Fibroblast of skin of scalp (primary cell): ENCODE measurements at places on chromosomes 6 and 20.

- no peak for DNase-seq
These were observed 1.4 kb upstream of the HLA-DMA start for GRCh38 chr6:32954267-32954666.

- peak; percentile 75 for DNase-seq
These were observed 40.0 kb upstream of the KCNK16 start for GRCh38 chr6:39362487-39362865.

- no peak for DNase-seq
These were observed 48.8 kb downstream of the NOX3 start for GRCh38 chr6:155406801-155407200.

GRCh38 chr6:2225422-2226392, 19.7 kb downstream of the GMDS start:
- peak; percentile 15 for DNase-seq

DNA sequence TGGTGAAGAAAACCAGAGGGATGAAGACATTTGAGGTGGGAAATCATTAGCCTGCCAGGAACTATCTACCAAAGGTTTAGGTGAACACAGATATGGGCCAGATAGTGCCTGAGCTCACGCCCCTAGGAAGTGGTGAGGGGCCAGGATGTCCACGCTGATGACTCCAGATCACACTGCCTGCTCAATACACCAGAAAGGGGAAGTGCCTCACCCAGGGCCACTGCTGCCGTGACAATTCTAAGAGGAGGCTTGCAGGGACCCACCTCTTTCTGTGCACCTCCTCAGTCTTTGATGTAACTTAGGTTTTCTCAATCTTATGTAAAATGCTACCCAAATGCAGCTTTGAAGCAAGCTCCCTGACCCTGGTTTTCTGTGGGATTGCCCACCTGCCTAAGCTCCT, 5.4 kb upstream of the RAB44 start:
- no peak for DNase-seq

- no peak for DNase-seq
These were observed 21.0 kb downstream of the ZMYND8 start for GRCh38 chr20:47335251-47336128.

DNA sequence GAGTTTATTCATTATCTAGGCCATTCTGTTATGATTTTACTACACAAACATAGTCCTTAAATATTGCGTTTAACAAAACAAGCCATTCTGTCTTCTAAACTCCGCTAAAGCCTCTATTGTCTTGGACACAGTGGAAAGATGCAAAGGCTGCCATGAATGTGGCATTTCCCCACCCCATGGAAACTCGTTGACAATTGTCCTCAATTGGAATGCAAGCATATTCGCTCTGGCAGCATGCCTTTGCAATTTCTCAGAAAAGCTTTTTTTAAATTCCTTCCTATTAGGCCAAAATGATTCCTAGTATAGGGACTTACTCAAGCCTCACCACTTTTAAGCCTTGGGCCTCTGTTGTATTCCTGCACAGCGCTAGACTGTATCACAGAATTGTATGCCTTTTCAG, 22.8 kb downstream of the OR2A4 start:
- peak; percentile 8 for DNase-seq

- DNase-seq = no peak
These were observed 99.0 kb upstream of the PREP start for GRCh38 chr6:105501826-105502344.

DNA sequence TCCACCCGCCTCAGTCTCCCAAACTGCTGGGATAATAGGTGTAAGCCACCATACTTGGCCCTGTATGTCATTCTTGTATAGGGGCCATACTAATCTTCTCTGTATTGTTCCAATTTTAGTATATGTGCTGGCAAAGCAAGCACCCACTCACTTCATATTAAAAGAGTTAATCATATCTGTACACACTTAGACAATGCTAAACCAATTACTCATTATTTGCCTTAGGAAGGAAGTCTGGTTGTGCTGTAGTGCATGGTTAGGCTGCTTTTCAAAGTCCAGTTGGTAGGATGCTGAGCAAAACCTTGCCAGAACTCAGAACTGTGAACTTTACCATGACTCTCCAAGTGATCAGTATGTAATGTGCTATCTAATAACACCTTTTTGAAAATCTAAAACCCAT, 88.6 kb downstream of the LIN28B start:
- peak; percentile 36 for DNase-seq

- DNase-seq = no peak
These were observed 52.4 kb upstream of the LYRM2 start for GRCh38 chr6:89690944-89691324.

- DNase-seq = peak; percentile 56
These were observed 13.9 kb downstream of the PTK7 start for GRCh38 chr6:43089874-43090558.

DNA sequence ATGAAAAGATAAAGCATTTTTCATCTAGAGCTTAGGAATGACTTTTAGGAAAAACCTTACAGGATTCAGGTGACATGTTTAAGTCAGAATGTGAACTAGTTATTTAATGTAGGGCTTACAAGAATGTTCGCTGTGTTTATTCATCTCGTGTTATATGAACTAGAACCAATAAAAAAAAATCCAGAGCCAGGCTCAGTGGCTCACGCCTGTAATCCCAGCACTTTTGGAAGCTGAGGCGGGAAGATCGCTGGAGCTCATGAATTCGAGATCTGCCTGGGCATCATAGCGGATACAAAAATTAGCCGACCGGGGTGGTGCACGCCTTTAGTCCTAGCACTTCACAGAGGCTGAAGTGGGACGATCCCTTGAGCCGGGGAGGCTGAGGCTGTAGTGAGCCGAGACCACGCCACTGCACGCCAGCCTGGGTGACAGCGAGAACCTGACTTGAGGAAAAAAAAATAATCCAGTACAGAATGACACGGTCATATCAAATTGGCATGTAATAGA, 46.3 kb downstream of the OR2B2 start:
- DNase-seq = peak; percentile 57

DNA sequence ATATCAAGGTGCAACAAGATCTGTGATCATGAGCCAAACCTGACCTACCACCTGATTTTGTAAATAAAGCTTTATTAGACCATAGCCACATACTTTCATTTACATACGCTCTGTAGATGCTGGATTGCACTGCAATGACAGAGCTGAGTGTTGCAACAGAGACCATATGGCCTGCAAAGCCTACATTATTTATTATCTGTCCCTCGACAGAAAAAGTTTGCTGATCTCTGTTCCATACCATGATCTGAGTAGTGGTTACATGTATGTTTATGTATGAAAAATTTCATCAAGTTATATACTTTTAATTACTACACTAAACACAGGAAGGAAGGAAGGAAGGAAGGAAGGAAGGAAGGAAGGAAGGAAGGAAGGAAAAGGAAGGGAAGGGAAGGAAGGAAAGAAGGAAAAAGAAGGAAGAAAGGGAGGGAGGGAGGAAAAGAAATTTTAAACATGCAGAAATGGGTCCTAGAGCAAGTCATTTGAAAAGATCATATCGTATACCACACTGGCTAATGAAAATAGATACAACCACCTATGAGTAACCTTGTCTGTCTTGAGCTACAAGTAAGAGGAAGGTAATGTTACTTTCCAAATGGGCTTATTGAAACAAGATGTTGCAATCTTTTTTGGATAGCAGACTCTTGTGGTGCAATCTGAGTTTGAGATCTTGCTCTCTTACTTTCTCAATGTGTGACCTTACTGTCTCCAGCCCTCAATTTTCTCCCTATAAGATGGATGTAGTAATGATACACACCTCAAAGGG, 441.0 kb downstream of the KIF16B start:
- DNase-seq = no peak

- DNase-seq = peak; percentile 7
These were observed 9.1 kb downstream of the FAM83D start for GRCh38 chr20:38935285-38935684.

GRCh38 chr20:33013701-33014326, 6.3 kb downstream of the BPIFB2 start:
- no peak for DNase-seq

- no peak for DNase-seq
These were observed 423.6 kb downstream of the CDH26 start for GRCh38 chr20:60381643-60382400.

DNA sequence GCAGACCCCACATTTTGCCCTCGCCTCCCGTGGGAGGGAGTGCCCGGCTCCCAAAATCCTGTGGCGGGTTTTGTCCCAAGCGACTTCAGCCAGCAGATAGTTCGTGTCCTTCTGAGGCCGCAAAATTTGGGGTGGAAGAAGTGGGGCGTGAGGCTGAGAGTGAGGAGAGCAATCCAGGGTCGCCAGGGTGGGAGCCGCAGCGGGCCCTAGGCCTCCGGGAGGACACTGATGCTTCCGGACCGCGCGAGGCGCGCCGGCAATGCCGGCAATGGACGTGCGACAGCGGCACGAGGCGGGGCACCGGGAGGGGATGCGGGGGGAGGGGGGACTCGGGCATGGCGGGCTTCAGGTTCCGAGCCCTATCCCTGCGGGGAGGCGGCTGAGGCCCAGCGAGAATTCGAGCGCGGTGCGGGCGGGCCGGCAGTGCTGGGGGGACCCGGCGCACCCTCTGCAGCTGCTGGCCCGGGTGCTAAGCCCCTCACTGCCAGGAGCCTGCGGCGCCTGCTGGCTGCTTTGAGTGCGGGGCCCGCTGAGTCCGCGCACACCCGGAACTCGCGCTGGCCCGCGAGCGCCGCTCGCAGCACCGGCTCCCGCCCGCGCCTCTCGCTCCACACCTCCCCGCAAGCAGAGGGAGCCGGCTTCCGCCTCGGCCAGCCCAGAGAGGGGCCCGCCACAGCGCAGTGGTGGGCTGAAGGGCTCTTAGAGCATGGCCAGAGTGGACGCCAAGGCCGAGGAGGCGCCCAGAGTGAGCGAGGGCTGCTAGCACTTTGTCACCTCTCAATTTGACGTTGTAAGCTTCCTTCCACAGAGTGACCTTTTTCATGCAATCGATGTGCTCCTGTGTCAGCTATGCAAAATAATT, 143.8 kb downstream of the LPA start:
- DNase-seq = peak; percentile 77

DNA sequence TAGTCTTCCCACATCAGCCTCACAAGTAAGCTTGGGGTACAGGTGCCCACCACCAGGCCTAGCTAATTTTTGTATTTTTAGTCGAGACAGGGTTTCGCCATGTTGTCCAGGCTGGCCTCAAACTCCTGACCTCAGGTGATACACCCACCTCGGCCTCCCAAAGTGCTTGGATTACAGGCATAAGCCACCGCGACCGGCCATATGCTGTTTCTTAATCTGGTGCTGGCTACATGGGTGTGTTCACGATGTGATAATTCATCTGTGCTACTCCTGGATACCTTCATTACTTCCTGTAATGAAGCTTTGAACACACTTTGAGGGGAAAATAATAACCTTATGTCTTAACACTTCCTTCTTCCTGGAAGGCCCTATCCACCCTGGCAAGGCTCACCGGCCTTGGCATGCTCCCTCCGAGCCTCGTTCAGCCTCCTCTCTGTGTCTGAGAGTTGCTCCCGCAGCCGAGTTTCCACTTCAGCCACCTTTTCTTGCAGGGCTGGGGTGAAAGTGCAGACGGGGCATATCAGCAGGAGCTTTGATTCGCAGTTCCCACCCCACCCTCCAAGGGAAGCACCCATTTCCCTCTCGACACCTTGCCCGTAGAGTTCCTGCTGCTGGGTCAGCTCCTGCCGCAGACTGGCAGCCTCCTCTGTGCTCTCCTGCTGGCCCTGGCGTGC, 5.6 kb upstream of the PSORS1C2 start:
- no peak for DNase-seq

DNA sequence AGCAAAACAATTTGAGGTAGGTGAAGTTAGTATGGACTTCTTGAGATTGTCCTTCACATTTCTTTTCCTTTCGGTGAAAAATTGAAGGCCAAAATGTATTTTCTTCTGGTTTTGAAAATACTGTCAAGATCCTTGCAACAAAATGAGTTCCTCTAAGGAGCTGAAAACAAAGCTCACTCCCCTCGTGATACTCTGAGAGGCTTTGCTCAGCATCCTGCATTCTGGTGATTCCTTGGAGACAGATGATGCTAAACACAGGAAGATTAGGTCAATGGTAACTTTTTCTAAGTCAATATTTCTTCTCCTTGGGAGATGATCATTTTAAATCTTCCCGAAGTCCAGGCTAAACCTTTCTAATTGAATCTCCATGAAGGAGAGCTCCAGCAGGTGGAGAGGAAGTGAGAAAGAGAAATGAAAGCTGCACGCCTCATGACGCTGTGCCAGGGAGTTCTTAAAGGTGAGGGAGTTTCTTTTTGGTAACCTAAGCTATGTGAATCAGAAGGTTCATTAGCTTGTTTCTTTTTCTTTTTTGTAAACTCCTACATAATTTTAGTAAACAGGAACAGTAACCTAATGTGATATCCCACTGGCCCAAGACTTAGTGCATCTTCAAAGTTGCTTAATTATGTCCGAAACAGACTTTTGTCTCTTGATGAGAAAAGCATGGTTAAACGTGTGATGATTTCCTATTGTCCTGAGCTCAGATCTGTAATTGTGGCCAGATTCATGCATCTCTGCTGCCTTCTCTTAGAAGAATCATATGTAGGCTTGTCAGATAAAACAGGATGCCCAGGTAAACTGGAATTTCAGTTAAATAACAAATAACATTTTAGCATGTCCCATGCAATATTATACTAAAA, 15.0 kb downstream of the ESR1 start:
- DNase-seq = no peak

DNA sequence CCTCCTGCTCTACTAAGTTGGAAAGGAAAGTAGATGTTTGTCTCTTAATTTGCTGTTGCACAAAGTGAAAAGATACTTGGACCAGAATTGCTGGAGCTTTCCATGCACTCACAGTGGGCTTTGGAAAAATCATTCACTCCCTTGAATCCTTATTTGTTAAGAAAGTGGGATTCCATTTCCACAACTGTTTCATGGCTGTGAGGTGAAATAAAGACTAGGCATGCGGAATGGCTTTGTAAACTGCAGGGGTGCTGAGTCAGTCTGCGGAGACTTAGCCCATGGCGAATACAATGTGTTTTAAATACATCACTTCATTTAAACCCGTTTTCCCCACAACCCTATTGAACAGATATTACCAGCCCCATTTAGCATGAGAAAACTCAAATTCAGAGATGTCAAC, 36.8 kb upstream of the CLDN20 start:
- peak; percentile 26 for DNase-seq

GRCh38 chr20:9203081-9203447, 134.2 kb downstream of the PLCB4 start:
- DNase-seq = no peak

DNA sequence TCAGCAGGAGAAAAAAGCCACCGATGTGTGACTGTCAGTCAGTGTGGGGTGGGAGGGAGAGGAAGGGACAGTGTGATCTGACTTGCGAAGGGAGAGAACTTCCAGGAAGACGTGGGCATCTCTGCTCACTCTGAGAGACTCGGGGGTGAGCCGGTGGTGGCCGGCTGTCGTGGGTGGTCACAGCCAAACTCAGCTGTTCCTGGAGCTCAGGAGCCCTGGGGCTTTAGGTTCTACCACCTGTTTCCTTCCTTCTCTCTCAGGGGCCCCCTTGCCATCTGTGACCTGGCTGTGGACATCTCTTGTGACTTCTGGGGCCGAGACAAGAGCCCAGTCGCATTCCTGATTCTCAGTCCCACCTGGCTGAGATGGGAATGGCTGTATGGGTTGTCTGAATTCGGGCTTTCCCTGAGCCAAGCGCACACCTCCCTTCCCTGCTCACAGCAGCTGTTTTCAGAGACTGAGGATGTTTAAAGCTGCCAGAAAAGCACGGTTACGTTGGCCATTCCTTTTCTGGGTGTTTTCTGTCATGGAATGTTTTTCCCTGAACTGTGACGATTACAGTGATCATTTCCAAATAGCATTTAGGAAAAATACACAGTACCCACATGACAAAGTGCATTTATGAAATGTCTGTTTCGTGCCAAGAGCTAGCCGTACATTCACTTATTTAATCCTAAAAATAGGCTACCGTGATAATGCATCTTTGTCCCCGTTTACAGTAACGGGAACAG, 36.5 kb downstream of the SYNJ2 start:
- peak; percentile 50 for DNase-seq

GRCh38 chr6:143803769-143804568, 39.2 kb upstream of the LTV1 start:
- DNase-seq = no peak
